ENCODE measurements at places on chromosomes 6 and 20. TPM values are rescaled to one million over a fixed set of nuclear protein-coding genes. Genes with fewer than 3 reads are reported as not detected.

CLDN20 gene
- polyA plus RNA-seq = 0.19 TPM

DNA sequence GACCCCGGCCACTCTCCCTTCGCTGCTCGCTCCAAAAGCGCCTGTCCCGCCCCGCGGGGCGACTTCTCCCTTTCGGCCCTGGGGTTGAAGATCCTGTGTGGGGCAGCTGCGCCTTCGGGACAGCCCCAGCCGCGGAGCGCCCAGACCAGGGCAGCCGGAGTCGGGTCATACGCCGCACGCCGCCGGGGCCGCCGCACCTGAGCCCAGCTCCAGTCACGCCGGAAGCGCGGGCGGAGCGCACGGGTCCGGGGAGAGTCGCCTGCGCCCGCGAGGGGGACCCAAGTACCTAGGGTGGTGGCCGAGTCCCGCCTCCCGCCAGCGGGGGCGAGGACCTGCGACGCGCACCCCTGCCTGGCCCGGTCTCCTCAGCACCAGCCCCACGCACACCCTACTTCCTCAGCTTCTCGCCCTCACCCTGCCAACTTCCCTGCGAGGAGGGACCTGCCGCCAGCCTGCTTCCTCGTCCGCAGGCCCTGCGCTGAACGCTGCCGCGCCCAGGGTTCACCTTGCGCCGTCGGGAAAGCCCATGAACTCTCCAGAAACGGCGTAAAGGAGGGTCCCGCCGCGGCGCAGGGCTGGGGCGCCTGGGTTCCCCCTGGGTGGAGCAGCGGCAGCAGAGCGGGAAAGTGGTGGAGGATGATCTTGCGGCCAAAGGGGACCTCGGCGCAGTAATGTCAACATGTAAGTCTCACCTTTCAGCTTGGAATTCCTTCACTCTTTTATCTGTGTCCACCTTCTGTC is at the start of gene ADGRG6:
Gene ADGRG6 (plus strand): TSS at position 357 of the 741 bp plus-strand sequence. CDS start 323 bp downstream, at position 680.
- DNase-seq = peak; percentile 71

DNA sequence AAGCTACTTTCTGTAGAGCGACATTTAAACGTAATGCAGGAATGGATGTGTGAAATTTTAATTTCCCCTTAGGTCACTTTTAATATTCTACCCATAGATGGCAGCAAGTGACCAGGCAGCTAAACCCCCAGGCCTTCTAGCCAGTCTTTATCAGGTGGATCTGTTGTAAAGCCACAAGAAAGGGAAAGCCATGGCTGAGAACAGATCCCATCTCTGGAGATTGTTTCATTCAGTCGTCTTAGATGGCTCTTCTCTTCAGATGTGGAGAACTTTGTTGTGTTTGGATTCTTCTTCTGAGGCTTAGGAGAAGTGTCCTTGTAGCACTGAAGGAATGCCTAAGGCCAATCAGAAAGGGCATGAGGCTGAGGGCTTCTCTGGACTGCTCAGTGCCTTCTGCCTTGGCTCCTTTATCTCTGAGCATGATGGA is 15.8 kb upstream of the RNF182 start:
- DNase-seq = peak; percentile 69

DNA sequence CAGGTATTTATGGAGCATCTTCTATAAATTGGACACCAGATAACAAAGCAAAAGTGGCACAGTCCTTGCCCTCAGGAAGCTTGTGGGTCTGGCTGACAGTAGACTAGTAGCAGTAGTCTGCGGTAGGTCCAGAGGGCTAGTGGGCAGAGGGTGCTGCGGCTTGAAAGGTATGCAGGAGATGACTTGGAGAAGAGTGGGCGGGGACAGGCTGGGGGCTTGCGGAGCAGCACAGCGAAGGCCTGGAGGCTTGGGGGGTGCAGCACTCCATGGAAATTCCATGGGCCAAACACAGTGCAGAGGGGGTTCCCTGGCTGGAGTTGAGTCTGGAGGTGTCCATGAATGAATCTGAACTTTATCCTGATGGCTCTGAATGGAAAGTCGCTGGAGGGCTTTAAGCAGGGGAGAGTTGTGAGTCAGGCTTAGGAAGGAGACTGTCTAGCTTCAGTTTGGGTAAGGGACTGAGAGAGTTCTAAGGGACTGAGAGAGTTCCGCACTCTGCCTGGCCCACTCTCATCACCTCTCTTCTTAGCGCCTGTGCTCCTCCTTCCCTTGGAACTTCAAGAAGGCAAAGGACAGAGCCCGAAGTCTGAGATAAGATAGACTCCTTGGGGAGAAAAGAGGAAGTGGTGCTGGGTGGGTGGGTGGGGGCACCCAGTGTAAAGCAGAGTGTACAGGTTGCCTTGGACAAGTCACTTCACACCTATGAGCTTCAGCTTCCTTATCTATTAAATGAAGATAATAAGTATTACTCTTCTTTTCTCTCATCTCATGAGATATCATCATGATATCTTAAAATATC is 8.8 kb downstream of the PKIG start:
- no peak for DNase-seq

DNA sequence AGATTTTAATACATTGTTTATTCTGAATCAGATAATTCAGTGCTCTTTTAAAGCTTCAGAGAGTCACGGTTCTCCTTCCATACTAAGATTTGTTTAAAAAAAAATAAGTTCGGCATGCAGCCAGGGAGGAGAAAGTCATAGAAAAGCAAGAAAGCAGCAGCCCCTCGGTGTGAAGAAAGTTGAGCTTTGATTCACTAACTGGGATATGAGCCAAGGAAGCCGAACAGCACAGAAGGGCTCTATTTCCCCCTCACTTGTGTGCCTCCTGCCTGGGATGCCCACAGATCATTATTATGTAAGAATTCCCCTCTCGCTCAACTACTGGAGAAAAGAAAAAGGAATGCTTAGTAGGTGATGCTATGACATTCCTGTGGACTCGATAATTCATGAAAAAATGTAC is 69.3 kb upstream of the SYNJ2 start:
- no peak for DNase-seq
